ENCODE measurements at places on chromosomes 7 and 10.
A peak's percentile ranks its signal among the peaks of the same experiment; 100 is the strongest.

DNA sequence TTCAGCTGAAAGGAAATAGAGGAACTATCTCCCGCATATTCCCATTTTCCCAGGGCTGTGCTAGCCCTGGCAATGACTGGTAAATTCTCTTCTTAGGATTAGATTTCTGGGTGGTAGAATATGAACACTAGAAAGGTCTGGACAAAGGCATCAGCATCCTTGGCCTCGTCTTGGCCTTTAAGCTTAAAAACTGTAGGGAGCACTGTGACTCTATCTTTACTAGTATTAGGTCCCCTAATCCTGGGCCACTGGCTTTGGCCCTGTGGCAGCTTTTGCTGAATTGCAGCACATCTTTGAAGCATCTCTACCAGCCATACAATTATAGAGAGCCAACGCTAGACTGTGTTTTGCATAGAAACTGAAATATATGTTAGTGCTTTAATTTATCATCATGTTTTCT lies 41.5 kb upstream of the EBLN1 start:
- DNase-seq, result no peak

DNA sequence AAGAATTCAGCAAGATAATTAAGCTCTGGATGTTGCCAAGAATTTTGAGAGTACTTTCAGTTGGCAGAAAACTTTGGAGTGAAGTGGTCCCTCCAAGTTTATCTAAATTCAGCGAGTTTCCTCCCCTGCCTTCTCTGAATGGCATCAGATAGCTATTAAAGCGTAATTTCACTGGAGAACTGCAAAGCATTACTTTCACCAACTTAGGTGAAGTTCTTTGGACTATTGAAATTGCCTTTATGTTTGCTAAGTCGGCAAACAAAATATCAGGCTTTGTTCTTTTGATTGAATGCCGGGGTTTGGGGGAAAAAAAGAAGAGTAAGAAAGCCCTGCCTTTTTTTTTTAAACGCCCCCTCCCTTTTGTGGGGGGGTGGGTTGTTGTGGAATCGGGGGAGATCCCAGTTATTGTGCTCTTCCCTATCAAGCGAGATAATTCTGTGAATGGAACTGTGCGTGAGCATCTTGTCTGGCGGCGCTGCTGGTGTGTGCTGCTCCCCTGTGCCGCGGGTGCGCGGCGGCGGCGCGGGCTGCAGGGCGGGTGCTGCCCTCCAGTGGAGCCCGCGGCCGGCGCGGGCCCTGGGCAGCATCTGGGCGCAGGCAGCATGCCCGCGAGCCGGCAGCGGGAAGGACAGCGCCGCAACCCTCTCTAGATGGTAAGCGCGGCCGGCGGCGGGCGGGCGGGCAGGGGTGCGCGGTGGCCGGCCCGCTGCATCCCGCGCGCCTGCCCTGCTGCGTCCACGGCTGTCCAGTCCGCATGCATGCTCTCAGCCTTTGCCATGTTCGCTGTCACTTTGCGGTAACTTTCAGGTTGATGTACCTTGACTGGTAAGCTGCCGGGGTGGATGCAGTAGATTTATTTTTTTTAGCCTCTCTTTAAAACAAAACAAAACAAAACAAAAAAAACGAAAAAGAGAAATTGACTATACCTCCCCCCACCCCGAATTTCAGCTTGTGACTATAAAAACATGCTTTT lies 176.5 kb downstream of the TCF7L2 start:
- peak; percentile 87 for DNase-seq

DNA sequence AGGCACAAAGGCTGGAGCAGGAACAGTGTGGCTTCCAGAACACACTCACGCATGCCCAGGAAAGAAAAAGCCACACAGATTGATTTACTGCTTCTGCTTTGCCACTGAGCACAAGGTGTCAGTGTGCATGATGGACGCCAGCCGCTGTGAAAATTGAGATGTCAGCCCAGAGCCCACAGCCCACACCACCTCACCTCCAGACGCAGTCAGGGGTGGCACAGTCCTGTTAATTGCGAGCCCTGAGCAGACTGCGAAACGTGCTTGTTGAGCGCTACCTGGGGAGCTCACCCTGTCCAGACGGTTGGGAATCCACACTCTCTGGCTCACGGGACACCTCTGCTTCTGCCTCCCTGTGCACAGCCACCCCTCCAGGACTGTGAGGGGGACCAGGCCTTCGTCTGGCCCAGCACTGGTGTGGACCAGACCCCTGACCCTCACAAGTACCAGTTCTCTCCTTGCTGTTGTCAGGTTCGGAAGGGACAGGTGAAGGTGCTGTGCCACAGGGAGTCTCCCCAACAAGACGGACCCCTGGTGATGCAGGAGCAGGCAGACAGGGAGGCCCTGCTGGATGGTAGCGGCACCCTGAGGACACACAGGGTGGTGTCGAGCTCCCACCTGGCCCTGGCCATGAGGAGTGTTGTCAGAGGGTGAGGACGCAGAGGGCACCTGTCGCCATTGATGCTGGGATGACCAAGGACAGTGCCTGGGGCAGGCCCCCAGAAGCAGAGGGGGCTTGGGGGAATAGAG lies 15.3 kb downstream of the RASGEF1A start:
- DNase-seq, result no peak

DNA sequence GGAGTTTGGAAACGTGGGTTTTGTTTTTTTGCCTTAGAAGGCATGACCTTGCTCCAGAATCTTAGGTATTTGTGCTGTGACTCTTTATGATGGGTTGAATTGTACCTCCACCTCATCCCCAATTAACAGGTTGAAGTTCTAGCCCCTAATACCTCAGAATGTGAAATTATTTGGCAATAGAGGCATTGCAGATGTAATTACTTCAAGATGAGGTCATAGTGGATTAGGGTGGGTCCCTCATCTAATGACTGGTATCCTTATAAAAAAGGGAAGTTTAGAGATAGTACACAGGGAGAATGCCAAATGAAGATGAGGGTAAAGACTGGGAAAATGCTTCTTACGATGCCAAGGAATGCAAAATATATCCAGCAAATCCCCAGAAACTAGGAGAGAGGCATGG lies 3.0 kb upstream of the FAM200A start:
- no peak for DNase-seq

DNA sequence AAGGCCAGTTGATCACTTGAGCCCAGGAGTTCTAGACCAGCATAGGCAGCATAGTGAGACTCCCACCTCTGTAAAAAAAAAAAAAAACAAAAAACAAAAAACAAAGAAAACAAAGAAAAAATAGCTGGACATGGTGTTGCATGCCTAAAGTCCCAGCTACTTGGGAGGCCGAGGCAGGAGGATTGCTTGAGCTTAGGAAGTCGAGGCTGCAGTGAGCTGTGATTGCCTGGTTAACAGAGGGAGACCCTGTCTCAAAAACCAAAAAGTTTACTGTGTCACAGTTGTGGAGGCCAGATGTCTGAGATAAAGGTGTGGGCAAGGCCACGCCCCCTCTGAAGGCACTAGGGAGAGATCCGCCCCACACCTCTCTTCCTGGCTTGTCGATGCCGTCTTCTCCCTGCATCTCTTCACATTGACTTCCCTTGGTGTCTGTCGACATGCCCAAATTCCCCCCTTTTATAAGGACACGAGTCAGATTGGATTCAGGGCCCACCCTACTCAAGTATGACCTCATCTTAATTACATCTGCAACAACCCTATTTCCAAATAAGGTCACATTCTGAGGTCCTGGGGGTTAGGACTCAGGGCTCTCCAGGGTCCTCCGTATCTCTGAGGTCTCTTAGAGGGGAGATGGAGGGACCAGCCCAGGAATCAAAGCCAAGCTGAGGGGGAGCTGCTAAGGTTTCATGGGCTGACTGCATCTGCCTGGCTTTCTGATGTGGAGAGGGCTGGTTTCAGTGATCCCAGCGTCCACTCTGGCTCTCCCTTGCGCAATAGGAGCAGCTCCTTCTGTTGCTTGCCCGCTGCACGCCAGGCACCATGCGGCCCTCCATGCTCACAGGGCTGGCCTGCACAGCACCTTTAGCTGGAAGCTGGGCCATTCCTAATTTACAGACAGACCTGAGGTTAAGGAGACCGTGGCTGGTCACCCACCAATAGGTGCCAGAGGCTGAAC lies 23.1 kb downstream of the AGAP3 start:
- no peak for DNase-seq

GRCh38 chr7:29032146-29032545 lies 74.0 kb upstream of the TRIL start:
- DNase-seq, result no peak

GRCh38 chr7:158861004-158861787 lies 4.8 kb downstream of the DYNC2I1 start:
- DNase-seq, result no peak

DNA sequence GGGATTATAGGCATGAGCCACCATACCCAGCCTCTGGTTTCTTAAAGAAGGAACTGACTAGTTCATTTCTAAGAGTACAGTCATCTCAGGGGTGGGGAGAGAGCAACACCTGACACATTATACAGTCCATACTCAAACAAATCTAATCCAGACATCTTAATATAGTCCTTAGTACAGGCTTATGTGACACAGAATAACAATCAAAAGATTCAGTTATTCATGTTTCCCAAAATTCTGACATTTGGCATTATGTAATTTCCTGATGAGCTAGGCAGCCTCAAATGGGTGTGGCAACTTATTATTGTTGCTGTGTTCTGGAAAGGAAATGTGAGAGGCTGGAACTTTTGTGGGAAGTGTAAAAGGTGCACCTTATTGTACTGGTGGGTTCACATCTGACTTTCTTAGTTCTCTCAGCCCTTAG lies 116.3 kb downstream of the WDFY4 start:
- DNase-seq, result no peak

GRCh38 chr10:52031771-52032170 lies 282.3 kb upstream of the DKK1 start:
- DNase-seq, result no peak

- DNase-seq, result no peak
These were observed 172.5 kb downstream of the CCDC7 start for GRCh38 chr10:32618482-32618881.

GRCh38 chr10:61458031-61458430 lies 4.8 kb upstream of the TMEM26 start:
- no peak for DNase-seq

GRCh38 chr10:126212738-126213137 lies 175.5 kb downstream of the ADAM12 start:
- DNase-seq, result no peak

DNA sequence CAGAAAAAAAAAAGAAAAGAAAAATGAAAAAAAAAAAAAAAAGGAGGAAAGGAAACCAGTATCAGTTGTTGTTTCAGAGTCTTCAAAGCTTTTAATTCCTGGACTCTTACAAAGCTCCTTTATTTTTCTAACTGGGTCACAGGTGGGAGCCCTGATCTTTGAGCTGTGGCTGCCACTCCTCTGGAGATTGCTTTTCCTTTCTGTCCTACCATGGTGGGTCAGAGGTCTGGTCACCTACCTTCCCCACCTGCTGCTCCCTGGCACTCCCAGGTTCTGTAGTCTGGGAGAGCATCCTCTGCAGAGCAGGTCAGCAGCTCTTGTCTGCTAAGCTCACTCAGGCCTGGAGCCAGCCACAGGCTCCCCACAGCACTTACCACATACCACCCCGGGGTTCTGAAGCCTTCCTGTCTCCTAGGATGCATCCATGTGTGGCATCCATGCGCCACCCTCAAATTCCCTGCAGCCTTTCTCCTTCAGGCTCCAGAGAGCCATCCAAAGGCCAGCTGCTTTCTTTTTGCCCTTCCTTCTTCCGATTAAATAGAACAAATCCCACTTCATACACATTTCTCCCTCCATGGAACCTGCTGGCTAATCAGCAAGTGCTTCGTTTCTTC lies 73.2 kb upstream of the TPK1 start:
- peak; percentile 9 for DNase-seq

DNA sequence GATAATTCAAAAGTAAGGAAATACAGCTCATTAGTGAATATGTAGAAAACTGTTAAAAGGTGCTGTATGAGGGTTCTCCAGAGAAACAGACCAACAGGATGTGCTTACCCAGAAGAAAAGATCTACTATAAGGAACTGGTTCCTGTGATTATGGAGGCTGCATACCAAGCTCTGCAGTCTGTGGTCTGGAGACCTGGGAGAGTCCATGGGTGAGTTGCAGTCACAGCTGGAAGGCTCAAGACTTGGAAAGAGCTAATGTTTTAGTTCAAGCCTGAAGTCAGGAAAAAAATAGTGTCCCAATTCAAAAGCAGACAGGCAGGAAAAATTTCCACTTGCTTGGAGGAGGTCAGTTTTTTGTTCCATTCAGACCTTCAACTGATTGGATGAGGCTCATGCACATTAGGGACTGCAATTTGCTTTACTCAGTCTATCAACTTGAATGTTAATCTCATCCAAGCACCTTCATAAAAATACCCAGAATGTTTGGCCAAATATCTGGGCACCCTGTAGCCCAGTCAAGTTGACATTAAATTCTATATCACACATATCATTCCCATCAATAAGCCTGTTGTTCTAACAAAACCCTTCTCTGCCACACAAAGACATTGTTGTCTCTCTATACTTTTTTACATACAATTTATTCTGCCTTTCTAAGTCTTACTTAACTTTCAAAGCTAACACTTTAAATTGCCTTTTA lies 197.9 kb upstream of the KLF6 start:
- DNase-seq, result no peak

GRCh38 chr10:129532838-129533237 lies 65.8 kb downstream of the MGMT start:
- no peak for DNase-seq

- no peak for DNase-seq
These were observed 29.3 kb downstream of the TNS3 start for GRCh38 chr7:47552621-47553020.

- DNase-seq, result no peak
These were observed 61.9 kb downstream of the TMEM209 start for GRCh38 chr7:130143334-130143732.

- no peak for DNase-seq
These were observed 93.6 kb downstream of the VOPP1 start for GRCh38 chr7:55478700-55479099.

GRCh38 chr10:87544721-87545120 lies 40.0 kb downstream of the MINPP1 start:
- DNase-seq, result no peak

- no peak for DNase-seq
These were observed 17.1 kb upstream of the ZNF800 start for GRCh38 chr7:127409629-127410028.

DNA sequence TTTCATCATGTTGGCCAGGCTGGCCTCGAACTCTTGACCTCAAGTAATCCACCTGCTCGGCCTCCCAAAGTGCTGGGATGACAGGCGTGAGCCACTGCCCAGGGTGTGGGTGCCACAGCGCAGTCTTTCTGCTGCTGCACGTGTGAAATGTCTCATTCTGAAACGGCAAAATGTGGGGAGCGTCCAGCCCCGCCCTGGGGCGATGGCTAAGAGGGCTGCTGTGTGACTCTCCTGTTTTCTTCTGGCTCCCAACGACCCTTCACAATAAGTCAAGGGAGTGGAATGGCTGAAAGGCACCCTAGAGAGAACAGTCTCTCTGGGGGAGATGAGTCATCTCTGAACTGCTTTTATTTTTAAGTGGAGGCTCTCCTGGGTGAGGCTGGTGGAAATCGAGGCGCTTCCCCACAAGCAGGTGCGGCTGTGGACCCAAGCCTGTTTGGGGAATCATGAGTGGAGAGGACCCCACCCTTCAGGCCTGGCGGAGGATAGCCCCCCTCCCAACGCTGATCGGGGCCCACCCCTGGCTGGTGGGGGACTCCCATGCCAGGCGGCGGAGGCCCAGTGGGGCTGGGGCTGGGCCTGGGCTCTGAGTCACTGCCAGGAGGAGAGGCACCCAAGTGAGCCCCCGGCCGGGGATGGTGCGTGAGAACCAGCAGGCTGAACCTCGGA lies 18.0 kb downstream of the ADAP1 start:
- no peak for DNase-seq

GRCh38 chr7:82559193-82559805 lies 115.7 kb upstream of the CACNA2D1 start:
- DNase-seq, result peak; percentile 66

GRCh38 chr10:69916118-69916517 lies 114.4 kb downstream of the COL13A1 start:
- no peak for DNase-seq

- DNase-seq, result no peak
These were observed 6.7 kb downstream of the TWIST1 start for GRCh38 chr7:19110776-19111175.

Data from retina (tissue), 1 donor.